ENCODE measurements at places on chromosomes 6 and 20.

DNA sequence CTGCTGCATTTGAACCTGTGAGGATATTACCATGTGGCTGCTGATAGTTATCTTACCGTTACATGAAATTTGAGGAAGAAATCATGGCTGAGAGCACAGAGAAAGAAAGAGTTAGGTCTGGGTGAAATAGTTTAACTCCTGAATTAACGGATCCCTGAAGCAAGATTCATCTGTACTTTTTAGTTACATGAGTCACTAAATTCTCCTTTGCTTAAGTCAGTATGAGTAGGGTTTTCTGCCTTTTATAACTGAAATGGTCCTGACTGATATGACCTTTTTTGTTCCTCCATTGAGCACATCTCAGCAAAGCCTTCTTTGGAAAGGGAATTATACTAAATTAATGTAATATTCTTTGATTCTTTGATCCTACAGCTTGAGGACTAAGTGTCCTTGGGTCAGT is 333.3 kb upstream of the ZFP64 start:
- no peak for DNase-seq

- DNase-seq: no peak
These were observed 260.0 kb downstream of the FARS2 start for GRCh38 chr6:5521322-5521721.

- DNase-seq: no peak
These were observed 15.8 kb downstream of the TFEB start for GRCh38 chr6:41719436-41720261.

DNA sequence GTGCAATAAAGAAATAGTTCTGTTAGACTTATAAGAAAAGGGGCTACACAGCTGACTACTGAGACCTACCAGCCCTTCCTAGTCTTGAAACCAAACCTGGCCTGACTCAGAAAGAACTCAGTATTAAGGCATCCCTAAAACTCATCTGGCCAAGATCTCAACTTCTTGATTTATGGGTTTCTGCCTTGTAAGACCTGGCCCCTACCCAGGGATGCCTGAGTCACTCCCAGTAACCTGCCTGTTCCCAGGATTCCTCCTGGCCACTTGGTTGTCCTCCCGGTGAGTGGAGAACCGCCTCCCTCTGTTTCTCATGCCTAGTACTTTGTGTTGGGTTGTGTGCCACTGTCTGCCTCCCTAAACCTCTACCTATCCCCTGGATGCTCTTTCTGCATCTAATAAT is 189.4 kb upstream of the PREP start:
- DNase-seq: no peak

- no peak for DNase-seq
These were observed 301.0 kb upstream of the SLC35B3 start for GRCh38 chr6:8736156-8736895.

DNA sequence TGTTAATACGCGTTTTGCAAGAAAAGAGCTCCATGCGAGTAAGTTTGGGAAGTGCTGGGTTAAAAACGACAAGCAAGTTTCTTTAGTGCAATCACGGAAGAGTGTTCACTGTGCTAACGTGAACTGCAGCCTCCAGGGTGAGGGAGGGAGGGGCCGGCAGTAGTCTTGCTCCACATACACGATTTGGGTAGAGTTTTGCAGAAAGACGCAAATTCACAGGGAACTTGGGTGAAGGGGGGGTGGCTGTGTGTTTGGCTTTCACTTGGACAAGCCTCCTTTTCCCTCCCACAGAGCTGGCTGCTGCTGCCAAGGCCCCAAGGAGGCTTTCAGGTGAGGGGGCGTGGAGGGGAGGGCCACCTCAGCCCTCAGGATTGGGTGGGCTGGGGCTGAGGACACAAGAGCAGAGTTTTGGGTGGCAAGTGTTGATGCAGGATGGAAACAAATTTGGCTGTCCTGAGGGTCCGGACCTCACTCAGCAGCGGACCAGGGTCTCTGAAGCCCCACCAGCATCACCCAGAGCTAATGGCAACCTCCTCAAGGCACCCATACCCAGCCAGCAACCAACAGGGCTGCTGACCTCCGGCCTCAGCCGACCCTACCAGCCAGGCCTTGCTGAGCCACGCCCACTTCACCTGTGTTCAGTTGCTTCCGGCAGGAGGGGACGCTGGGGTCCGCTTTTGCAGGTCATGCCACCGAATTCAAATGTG is 204.5 kb downstream of the ERMARD start:
- no peak for DNase-seq

DNA sequence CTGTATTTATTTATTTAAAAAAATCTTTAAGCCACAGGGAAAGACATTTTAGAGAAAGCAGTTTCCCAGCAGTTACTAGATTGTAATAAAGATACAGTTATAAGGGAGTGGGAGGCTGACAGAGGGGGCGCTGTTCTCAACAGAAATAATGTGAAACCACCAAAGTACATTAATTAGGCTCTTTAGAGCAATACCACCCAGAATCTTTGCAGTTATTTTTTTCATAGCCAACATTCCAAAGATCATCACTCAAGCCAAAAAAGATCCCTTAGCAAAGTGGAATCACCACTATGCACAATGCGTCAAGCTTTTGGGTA is 331.3 kb upstream of the DEFB112 start:
- no peak for DNase-seq

DNA sequence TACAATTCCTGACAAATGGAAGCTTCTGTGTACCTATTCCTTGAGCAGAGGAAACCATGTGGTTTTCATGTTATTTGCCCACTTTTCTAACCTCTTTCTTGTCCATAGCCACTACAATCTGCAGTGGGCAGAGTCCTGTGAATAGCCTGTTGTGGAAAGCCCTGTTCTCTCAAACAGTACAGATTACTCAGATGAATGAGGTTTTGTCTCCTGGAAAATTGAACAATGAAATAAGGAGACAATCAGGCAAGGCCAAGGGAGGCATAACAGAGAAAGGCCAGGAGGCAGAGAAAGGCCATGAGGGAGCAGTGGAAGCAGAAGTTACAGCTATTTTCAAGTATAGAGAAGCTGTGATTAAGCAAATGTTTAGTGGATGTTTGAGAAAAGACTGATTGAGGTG is 189.3 kb downstream of the GRIK2 start:
- DNase-seq: no peak

GRCh38 chr20:215796-216195 is 11.3 kb upstream of the DEFB129 start:
- no peak for DNase-seq

DNA sequence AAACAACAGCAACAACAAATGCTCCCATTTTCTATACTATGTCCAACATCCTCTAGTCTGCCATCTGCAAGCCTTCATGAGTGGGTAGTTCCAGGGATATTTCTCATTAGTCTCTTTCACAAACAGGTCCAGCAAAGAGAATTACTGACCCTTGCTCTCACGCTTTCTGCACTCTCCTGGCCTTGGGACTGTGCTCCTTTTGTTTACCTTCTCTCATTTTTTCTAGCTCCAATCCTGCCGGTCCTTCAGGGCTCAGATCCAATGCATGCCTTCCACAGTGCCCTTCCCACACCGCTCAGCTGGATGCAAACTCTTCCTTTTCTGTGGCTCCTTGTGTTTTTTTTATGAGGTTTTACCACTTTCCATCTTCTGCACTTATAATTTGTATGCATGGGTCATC is 47.2 kb downstream of the ADTRP start:
- DNase-seq: no peak

DNA sequence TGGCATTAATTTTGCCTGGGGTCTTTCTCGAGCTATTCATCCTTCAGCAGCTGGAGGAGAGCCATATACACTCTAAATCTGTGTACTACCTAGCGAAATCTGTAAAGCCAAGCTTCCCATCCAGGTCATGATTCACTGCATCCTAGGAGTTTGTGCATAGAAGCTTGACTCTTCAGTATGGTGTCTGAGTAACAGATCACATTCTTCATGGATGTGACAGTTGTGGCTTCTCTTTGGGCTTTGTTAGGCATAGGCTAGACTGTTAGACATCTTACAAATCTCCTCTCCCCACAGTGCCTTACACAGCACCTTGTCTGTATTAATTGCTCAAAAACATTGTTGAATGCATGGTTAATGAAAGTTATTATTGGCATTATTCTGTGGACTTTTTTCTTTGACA is 177.0 kb downstream of the EYA4 start:
- DNase-seq: no peak

- no peak for DNase-seq
These were observed 118.8 kb upstream of the ZNF217 start for GRCh38 chr20:53712212-53712977.

- no peak for DNase-seq
These were observed 45.6 kb downstream of the ARID1B start for GRCh38 chr6:156822747-156823206.

DNA sequence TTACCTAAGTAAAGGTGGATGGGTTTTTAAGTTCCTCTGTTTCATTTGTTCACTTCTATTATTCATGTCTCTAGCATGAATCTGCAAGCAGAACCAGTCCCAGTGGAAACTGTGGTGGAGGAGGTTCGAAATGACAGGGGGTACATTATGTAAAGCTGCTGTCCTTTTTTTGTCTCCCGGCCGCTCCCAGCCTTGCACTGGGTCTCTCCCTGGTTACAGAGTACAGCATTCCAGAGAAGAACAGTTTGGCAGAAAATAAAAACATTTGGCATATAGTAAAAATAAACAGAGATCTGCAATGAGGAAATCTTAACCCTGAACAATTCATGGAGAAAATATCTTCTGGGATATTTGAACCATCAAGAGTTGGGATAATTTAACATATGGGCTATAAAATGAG is 34.6 kb upstream of the TAGAP start:
- DNase-seq: no peak

DNA sequence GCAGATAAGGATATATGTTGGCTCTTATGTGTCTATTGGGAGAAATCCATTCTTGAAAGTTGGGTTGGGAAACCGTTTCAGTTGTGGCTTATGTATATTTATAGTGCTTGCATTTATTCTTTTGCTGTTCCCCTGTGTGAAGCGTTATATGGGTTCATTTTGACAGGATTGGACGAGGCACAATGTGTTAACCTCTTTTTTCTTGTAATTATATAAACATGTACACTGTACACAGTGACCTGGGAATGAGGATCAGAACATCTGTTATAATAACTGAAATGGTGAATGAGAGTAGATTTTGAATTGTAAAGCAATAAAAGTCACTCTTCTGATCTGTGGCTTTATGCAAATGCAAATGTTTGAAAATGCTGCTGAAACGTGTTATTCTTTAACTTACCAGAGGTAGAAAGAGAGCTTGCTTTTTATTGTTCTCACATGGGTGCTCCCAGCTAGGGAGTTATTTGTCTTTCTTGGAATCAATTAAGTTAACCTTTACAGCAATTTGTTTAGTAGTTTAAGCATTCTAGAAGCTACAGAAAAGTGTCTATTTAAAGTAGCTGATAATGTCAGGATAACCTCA is 213.7 kb downstream of the GRIK2 start:
- DNase-seq: no peak

GRCh38 chr6:158649289-158650143 is at the start of gene SYTL3:
Gene SYTL3 (plus strand): TSS chr6:158650054. CDS start chr6:158663269, 13,215 bp downstream.
- DNase-seq: peak; percentile 73

GRCh38 chr20:46205349-46205748 is 87.2 kb downstream of the CD40 start:
- no peak for DNase-seq

- no peak for DNase-seq
These were observed 167.4 kb downstream of the DTNBP1 start for GRCh38 chr6:15495375-15495901.

- DNase-seq: no peak
These were observed 72.7 kb downstream of the NFATC2 start for GRCh38 chr20:51469578-51470498.

DNA sequence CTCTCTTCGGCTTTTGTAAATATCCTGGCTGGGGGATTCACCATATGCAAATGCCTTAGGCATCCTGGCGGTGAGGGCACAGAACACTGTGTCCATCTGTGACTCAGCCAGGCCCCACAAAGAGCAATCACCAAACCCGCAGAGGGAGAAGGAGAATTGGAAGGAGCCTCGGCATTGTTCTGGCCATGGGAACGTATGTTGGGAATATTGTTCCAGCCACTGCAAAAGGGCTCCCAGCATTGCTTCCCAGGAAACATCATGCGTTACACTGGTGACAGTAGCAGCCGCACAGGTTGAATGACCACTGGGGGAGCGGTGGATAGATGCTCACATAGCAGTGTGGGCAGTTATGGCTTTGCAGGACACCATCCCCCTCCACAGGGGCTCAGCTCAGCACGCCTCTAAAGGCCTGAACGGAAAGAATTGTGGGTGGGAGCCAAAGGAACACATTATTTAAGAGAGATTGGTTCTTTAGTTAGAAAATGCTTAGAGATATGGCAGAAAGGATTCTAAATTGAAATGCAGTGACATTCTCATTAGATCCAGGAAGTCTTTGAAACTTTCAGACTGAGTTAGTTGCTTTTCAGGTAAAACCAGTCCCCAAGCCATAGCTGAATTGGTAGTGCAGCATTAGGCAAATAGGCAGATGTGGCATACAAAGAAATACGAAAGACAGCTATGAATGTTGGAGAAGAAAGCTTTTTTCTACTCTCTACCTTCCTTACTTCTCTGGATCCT is 104.3 kb downstream of the RNF144B start:
- DNase-seq: no peak

DNA sequence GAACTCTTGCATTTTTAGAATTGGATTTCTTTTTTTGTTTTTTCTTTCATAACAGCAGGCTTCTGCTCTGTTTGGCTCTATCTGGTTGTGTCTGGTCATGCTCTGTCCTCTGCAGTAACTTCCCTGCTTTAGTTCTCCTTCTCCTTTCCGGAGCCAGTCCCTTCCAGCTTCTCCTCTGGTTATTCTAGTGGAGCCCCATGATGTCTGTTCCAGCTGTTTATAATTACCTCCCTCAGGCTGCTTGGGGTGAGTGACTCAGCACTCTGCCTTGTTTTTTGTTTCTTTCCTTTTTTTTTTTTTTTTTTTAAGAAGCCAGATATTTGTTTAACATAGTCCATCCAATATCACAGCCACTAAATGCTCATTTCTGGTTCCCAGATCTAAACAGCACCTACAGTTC is 409.6 kb downstream of the MAFB start:
- no peak for DNase-seq

GRCh38 chr20:18388860-18389259 is 78.0 kb downstream of the DZANK1 start:
- no peak for DNase-seq

DNA sequence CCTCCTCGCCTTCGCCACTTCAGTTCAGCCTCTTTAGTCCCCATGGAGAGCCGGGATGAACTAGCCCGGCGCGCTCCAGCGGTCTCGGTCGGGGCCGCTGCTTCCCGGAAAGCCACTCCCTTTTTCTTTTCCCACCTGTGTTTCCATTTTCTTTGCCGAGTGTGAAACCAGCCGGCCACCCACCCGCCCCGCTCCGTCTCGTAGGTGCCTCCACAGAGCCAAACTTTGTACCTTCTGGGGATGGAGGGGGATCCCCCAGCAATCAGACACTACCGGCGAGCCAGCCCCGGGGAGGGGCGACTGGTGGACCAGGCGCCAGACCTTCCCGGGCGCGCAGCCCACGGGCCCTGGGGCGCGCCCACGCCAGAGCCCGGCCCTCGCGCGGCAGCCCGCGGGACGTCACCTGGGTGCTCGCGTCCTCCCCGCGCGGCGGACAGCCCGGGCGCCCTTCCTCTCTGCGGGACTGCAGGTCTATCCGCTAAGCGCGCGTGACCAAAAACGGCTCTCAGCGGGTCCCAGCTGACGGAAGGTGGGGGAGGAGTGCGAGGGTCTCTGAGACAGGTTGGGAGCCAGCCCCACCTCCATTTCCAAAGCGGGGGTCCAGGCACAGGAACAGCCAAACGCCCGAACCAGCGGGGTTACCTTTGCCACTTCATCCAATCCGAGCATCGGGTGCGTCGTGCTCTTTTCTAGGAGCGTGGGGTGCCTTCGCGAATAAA is at the start of gene MCHR2:
TSS of gene MCHR2 (minus strand) at position 691 of the 719 bp plus-strand sequence. CDS start 38,076 bp downstream, outside the sequence.
- no peak for DNase-seq

Measured in stimulated activated CD4-positive, alpha-beta T cell treated with anti-CD3 and anti-CD28 coated beads, Interleukin-2, amount 100 ng/mL, for 48 hours (primary cell).